ENCODE measurements at places on chromosomes 1 and 21.
A peak's percentile ranks its signal among the peaks of the same experiment; 100 is the strongest.

DNA sequence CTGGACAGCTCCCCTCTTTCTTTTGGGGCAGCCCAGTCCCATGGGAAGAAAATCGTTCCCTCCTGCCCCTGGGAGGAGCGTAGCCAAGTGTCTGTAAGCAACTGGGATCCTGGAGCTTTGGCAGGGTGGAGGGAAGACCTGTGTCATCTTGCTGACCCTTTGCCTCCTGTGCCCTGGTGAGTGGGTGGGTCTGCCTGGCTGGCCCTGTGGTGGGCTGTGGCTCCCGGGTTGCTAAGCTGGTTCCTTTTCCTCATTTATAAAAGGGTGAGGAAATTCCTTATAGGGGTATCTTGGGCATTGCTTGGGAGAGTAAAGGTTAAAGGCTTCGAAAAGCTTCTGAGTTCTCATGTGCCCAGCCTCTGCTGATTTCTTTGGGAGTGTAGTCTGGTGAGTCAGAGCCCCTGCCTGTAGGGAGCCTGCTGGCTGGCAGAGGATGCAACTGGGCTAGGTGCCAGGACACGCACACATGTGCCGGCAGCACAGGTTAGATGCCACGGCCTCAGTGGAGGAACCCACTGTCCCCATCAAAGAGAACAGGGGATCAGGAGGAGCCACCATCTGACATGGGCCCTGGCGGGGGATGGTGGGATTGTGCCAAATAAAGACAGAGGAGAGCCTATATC is 85.2 kb downstream of the ARHGEF10L start:
- peak; percentile 64 for DNase-seq

DNA sequence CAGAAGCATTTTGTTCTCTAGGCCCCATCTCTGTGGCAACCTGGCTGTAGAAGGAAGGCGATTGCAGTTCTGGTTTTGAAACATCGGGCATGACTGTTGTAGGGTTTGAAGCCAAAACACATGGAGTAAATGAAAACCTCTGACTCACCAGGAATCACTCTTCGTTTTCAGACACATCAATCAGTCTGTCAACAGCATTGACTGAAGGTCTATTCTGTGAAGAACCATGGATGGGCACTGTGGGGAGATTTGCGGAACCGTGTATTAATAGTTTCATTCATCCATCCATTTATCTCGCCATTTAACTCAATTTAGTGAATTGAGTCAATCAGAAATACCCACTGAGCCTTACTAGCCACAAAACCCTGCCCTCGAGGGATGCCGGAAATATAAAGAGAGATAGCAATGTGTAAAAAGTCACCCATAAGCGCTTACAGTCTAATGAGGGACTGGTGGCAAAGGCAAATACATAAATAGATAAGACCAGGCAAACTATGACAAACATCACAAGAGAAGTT is 364.6 kb upstream of the PROX1 start:
- no peak for DNase-seq

GRCh38 chr1:59316497-59317128 is 19.7 kb downstream of the FGGY start:
- no peak for DNase-seq

DNA sequence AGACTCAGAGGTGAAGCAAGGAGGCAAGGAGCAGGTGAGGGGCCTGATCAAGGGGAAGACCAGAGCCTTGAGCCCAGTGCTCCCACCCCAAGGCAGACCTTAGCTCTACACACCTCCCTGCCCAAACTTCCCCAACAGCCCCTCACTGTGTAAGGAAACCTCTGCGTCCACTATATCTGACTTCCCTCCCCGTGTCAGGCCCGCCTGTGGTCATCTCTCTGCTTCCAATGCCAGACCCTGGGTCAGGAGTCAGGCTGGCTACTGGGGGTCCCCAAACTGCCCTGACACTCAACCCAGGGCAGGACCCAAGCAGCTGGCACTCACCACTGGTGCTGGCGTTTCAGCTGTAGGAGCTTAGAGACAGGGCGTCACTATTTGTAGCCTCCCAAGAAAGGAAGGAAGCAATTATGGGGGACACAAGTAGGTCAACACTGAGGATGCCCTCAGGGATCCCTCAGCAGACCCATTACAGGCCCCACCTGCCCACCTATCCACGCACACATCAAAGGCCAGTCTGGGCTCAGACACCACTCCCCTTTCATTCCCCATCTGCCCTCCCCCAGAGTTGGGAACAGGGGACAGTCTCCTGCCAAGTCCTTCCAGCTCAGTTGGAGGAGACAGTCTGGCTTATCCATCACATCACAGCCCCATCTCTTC is 811 bp upstream of the S100A3 start:
- DNase-seq = no peak

GRCh38 chr1:3221112-3222041 is 152.4 kb downstream of the PRDM16 start:
- no peak for DNase-seq

- no peak for DNase-seq
These were observed 140.6 kb upstream of the CXADR start for GRCh38 chr21:17372200-17372599.

DNA sequence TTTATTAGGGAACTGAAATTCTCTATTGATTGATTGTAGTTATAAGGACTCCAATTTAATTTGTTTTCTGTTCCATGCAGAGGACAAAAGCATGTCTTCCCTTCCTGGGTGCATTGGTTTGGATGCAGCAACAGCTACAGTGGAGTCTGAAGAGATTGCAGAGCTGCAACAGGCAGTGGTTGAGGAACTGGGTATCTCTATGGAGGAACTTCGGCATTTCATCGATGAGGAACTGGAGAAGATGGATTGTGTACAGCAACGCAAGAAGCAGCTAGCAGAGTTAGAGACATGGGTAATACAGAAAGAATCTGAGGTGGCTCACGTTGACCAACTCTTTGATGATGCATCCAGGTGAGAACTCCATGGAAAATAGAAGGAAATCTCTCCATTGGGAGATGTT is 1.5 kb downstream of the SETDB1 start:
- peak; percentile 70 for DNase-seq

GRCh38 chr1:67850611-67851075 is 17.4 kb upstream of the GNG12 start:
- DNase-seq = peak; percentile 52

DNA sequence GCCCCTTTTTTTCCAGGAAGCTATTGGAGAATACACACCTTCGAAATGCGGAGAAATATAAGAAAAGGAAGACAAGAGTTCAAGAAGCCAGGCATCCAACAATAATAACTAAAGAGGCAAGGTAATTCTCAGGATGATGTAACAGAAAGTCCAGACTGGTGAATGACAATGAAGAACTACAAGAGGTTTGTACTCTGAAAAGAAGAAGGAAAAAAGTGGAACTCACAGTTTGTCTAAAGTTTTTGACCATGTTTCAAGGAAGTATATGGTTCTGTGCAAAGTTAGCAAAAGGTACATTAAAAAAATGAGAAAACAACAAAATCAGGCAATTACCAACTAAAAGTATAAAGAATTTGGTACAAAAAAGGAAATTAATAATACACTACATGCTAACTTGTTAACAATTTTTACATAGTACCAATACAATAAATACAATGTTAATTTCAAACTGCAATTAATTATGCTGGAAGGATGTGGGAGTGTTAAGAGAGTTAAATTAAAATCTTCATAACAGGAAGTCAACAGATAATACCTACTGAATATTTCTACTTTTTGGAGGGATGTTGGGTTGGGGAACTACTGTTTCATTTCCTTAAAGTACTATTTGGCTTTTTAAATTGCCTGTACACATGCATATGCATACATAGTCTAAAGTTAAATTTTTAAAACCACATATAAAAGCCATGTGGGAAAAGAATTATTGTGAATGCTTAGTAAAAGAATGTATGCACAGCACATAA is 12.9 kb upstream of the CD55 start:
- DNase-seq = peak; percentile 36

- no peak for DNase-seq
These were observed 44.1 kb upstream of the BCL10 start for GRCh38 chr1:85320371-85321131.

- DNase-seq = no peak
These were observed 30.2 kb downstream of the ZZZ3 start for GRCh38 chr1:77652268-77652667.

DNA sequence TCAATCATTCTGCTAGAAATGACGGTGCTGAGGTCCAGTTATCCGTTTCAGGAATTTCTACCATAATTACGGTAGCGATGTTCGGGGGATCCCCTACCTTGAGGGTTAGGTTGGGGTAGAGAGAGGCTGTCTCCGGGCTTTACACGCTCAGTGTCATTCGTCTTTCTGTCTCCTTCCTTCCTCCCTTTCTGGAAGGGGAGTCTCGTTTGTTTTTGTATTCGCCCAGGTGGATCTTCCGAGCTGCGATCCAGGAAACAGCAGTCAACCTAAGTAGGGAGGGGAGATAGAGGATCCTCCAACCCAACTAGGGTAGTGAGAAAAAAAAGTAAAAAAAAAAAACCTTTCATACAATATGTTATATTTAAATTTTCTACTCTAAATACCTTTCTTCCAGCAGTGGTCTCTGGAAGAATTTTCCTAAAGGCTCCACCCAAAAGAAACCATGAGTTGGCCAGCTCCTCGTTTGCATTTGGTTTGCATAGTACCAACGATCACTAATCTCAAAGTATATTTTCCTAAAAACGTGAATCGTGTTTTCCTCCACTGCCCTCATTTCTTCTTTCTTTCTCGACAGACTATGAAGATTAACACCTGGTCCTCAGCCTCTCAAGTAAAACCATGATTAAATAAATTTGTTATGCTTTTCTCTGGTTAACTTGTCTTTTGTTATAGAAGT is 611 bp upstream of the PIK3C2B start:
- no peak for DNase-seq

DNA sequence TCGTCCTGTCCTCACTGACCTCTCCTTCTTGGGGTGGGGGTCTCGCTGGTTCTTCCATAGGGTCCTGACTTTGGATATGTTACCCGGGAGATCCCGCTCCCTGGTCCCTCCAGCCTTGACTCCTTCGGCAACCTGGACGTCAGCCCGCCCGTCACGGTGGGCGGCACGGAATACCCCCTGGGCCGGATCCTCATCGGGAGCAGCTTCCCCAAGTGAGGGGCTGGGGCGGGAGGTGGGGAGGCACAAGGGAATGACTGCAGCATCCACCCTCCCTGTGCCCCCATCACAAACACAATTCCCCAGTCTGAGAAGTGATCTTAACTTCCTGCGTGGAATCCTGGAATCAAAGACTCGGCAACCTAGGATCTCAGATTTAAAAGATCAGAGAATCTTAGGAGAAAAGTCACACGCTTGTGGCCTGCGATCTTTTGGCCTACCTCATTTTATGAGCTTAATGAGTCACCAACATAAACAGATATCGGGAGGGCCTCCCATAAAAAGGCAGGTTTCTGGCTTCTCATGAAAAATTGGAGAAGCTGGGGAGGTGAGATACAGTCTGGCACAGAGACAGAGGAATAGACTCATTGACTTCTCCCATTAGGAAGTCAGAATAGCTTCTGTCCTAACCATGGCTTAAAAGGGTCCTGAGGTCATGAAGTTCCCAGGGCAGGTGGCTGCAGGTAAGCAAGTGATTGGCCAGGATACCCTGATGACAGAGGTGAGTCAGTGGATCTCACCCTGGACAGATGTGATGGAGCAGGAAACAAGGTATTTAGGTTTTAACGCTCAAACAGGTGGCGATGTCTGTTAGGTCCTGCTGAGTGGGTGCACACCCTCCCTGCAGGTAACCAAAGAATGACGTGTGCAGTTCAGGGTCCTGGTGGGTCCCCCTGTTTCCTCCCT is 15.9 kb upstream of the PADI3 start:
- no peak for DNase-seq

DNA sequence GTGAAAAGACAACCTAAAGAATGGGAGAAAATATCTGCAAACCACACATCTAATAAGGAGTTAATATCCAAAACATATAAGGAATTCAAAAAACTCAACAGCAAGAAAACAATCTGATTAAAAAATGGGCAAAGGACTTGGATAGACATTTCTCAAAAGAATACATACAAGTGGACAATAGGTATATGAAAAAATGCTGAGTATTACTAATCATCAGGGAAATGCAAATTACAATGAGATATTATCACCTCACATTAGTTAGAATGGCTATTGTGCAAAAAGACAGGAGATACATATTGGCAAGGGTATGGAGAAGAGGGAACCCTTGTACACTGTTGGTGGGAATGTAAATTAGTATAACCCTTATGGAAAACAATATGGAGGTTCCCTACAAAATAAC is 44.9 kb downstream of the TRMT1L start:
- DNase-seq = no peak

DNA sequence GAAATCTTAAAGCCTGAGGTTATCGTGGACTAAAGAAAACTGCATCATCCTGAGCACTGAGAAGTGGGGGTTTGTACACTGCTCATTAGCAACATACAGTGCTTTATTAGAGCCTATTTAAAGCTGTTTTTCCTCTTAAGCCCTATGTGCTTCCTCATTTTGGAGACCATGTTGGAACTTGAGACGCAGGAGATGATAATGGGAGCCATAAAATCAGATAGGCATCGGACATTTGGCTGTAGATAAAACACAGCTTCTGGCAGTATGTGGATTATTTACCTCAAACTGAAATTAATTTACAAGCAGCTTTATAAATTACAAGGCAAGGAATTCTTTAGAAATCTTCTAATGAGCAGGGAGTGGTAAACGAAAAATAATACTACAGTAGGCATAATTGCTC is 147.7 kb upstream of the IVNS1ABP start:
- DNase-seq = no peak

GRCh38 chr1:24357038-24357437 is 37.9 kb downstream of the GRHL3 start:
- no peak for DNase-seq

GRCh38 chr1:157532569-157532968 is 19.7 kb downstream of the FCRL5 start:
- DNase-seq = no peak

DNA sequence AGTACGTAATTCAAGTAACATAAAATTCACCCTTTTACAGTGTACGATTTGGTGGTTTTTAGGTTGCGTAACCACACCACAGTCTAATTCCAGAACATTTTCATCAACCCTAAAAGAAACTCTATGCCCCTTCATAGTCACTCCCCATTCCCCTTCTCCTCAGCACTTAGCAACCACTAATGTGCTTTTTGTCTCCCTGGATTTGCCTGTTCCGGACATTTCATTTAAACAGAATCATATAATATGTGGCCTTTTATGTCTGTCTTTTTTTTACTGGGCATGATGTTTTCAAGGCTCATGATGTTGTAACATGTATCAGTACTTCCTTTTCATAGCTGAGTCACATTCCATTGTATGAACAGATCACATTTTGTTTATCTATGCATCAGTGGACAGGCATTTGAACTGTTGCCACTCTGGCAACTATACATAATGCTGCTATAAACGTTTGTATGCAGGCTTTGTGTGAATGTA is 20.8 kb downstream of the OBSCN start:
- peak; percentile 49 for DNase-seq

- DNase-seq = no peak
These were observed 1.4 kb upstream of the PCSK9 start for GRCh38 chr1:55037733-55038551.

- no peak for DNase-seq
These were observed 51.1 kb downstream of the C8A start for GRCh38 chr1:56905667-56906066.

- DNase-seq = no peak
These were observed 54.7 kb downstream of the PDE9A start for GRCh38 chr21:42708107-42708506.

GRCh38 chr1:150557813-150558212 is 8.6 kb downstream of the ADAMTSL4 start:
- DNase-seq = no peak

- DNase-seq = no peak
These were observed 4.1 kb downstream of the ADORA1 start for GRCh38 chr1:203131548-203132200.

- peak; percentile 75 for DNase-seq
These were observed 67.9 kb downstream of the PHACTR4 start for GRCh38 chr1:28437264-28437923.

All from inflammatory macrophage treated with lipopolysaccharide for 4 hours (primary cell).